ENCODE measurements at places on chromosomes 5 and 9.

DNA sequence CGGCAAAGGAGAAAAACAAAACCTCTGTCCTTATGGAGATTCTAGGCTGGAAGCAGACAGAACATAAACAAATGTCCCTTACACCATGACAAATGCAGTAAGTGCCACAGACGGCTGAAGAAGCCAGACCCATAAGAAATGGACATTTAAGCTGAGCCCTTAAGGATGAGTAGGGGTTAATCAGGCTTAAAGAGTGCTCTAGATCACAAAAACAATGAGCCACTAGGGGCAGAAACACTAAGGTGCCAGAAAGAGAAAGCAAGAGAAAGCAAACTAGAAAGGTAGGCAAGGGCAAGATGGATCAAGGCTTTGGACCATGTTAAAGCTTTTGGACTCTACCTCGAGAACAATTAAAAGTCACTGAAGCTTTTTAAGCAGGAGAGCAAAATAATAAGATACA lies 326.9 kb upstream of the WWC1 start:
- DNase-seq: no peak

GRCh38 chr5:82387001-82387818 lies 109.1 kb upstream of the RPS23 start:
- DNase-seq: peak; percentile 58

DNA sequence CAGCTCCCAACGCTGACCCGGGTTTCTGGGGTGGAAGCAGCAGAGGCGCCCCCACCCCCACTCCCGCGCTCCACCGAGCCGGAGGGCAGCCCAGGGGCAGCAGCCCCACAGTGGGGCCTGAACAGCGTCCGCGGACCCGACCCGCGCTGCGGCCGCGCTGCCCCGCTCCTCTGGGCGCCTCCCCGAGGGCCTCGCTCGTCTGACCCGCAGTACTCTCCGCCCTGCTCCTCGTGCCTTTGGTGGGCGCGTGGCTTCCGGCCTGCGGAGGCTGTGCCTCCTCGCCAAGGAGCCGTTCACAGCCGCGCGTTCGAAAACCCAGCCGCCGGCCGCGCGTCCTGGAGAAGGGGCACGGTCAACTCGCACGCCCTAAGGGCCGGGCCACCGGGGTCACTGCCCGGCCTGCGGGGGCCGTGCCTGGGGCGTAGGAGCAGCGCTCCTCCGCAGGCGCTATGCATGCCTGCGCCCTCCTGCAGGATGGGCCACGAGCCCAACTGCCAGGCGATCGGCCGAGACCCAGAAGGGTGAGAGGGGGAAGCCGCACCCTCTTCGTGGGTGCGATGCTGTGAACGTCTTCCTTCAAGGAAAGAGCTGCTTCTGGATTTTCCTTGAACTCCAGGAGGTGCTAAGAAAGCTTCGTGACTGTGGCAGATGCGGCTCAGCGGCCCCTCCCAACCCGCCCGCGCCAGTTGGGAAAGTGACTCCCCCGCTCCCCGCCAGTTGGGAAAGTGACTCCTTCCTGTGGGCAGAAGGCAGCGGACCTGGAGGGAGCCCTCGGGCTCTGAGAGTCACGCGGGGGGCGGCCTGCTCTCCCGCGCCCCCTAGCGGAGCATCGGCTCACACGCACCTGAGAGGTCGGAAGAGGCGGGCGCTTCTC lies 82.7 kb downstream of the HSD17B3 start:
- peak; percentile 60 for DNase-seq

- no peak for DNase-seq
These were observed 7.2 kb downstream of the CDC37L1 start for GRCh38 chr9:4686584-4686983.

- no peak for DNase-seq
These were observed 48.8 kb downstream of the EPB41L4B start for GRCh38 chr9:109272045-109272444.

DNA sequence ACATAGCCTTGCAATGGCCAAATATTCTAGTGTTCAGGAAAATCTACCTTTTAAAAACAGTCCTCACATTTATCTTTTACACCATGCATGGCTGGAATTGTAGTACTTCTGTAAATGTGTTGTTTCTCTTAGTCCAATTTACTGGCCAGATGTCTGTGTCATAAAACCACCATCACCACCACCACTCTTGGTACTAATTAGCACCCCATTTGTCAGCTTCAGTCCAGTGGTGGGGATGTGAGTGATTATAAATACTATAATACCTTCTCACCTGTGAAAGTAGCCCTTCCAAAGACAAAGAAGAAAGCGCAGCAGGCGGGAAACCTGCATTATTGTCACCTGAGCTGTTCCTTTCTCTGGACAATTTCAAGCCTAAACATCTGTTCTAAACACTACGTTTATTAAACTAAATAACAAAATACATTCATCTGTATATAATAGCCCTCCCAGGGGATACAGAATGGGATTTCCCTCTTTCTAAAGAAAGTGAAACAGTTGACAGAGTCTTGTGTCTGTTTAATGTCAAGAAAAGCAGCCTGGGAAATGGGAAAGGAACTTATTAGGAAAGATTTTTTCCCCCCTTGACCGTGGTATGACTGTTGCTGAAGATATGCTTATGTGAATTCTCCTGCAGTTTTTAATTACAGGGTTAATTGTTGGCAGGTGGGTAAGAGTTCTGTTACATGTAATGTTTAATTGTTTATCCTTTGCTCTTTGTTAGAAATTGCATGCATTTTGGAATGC lies 144.5 kb upstream of the NUDT12 start:
- DNase-seq: no peak

DNA sequence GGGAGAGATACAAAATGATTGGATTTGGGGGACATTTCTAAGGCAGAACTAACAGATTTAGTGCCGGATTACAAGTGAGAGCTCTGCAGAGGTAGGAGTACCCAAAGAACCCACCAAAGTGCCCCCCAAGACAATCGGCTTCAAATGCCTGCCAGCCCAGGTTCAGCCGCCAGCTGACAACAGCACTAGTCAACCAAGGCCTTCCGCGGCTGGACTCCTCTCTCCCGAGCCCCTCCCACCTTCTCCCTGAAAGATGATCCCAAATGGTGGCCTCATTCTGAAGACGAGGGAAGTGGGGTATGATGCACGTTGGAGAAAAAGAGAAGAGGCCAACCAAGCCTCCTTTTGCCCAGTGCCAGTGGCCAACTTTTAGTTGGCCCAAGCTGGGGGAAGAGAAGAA lies 210.4 kb upstream of the SLC30A5 start:
- DNase-seq: no peak

GRCh38 chr5:143442385-143442784 lies 38.9 kb upstream of the NR3C1 start:
- no peak for DNase-seq

DNA sequence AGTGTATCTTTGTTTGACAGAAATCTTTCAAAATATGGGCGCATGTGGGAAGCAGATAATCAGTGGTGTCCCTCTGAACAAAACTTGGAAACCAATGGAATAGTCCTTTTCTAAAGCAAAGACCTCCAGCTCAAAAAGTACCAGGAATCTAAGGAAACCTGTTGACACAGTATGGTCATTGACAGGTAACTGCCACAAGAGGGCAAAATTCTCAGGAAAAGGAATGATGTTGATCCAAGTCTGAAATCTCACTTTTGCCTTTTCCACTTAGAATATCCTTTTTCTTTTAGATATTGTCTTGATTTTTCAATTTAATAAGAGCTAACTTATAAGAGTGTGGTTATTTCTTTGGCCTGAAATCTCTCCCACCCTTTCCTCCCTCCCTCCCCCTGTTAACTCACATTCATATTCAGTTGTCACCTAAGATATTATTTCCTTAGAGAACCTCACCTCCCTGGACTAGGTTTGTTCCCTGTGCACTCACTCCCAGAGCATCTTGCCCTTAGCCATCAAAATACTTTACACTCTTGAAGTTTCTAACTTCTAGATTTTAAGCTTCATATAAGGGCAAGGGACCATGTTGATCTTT lies 59.0 kb upstream of the BARX1 start:
- DNase-seq: peak; percentile 23

- no peak for DNase-seq
These were observed 4.6 kb upstream of the GLE1 start for GRCh38 chr9:128499920-128500319.

GRCh38 chr9:125137200-125137599 lies 6.1 kb downstream of the SCAI start:
- no peak for DNase-seq

DNA sequence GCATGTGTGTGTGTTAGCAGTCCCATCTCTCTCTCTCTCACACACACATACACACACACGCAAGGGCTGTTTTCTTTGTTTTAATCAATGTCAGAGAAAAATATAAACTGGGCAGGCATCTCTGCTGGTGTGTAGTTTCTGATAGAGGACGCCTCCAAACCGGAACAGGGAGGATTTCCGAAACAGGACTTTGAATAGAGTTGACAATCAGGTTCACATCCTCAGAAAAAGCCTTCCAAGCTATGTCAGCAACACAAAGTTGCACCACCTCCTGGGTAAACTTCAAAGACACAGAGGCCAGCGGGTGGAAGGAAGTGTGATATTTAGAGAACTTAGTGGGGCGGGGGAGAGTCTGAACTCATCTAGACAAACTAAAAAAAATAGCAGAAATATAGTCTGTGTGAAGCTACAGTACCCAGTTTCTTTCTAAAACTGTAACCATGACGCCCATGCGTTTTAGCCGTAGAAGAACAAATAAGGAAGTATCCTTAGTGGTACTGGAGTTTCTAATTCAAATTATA lies 1.2 kb downstream of the ST8SIA4 start:
- DNase-seq: peak; percentile 42

GRCh38 chr5:95734906-95735305 lies 3.8 kb downstream of the RHOBTB3 start:
- DNase-seq: peak; percentile 94

DNA sequence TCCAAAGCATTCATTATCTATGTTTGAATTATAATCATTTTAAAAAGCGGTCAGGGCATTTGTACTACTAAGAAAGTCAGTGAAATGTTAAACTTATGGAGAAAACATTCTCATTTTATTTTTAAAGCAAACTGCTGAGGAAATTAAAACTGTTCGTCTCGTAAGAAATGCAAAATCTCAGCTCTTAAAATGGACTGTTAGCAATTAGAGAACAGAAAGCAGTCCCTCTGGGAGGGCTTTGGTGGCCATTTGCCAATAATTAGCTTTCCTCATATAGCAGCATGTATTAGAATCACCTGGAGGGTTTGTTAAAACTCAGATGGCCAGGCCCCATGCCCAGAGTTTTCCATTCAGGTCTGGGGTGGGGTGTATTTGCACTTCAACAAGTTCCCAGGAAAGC lies 120.7 kb upstream of the RASEF start:
- DNase-seq: no peak

DNA sequence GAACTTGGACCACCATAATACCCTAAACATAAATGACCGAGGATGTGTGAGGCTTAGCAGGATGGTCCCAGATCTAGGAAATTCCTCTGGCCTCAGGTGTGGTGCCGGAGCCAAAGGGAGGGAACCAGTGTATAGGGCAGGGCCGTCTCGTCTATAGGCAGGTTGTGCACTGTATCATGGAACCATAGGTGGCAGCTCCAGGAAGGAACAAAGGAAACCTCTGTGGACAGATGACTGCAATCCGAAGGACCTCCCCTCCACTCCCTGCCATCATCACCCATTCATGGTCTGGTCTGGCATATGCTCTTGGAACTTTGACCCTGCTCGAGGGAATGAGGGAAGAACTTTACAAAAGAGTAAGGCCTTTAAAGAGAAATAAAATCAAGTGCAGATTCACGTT lies 2.9 kb upstream of the MACIR start:
- no peak for DNase-seq

DNA sequence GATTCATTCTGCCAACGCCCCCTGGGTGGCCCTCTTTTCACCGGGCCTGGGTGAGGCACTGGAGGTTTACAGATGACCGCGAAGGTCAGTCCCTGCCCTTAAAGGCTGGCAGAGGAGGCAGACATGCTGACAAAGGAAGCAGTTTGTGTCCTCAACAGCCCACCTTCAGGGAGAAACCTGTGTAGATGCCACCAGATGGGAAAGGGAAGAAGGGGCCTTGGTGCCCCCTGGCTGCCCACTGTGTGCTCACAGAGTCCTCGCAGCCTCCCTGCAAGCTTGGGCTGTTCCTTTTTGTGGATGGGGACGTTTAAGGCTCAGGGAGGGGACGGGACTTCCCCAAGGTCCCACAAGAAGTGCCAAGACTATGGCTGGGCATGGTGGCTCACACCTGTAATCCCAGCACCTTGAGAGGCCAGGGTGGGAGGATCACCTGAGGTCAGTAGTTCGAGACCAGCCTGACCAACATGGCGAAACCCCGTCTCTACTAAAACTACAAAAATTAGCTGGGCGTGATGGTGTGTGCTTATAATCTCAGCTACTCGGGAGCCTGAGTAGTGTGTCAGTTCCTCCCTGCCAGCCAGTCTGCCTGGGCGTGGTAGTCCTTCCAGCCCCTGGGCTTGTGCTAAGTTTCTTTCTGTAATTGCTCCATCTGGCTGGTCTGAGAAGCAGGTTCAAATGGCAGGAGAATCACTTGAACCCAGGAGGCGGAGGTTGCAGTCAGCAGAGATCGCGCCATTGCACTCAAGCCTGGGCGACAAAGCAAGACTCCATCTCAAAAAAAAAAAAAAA lies 36.2 kb downstream of the NEK6 start:
- no peak for DNase-seq

DNA sequence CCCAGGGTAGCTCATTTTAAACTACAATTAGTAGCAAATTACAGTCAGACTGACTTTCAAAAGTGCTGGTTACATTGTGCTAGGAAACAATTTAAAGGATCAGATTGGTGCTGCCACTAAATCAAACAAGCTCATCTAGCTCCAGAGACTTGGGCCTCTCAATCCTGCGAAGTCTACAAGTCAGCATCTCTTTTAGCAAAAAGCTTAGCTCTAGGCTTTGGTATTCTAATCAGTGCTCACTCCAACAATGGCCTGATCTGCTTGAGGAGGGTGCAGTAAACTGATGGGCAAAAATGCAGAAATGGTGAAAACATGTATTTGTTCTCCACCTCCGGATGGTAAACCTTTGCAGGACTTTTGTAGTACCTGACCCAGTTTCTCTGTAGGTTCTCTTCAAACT lies 47.0 kb upstream of the SEMA6A start:
- no peak for DNase-seq

GRCh38 chr9:137552022-137552768 lies 516 bp downstream of the MRPL41 start:
- no peak for DNase-seq

DNA sequence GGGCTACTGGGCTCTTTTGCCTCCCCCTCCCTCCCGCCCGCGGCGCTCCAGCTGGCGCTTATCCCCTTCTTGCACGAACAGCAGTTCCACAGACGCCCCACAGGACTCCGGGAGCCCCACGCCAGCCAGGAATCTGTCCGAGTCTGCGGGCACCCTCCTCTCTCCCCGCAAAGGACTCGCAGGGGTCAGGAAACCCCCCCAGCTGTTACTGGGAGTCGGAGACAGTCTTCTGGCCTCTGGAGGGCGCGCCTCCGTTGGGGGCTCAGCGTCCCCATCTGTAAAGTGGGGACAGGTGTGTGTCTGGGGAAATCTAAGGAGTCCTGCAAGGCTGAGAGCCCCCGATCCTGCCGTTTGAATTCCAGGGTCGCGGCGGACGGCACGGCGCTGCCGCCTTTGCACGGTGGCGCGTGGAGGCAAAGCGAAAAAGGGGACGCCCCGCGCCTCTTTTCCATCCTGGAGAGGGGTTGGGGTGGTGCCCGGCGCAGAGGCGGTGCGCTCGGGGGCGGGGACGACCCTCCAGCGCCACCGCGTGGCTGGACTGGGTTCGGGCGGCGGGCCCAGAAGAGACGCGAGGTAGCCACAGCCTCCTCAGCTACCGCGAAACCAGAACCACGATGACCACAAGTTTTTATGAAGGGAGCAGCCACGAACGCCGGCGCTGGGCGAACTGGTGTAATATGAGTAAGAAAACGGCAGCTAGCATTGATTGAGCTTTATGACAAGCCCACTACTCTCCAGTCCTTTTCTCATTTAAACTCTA lies 2.8 kb upstream of the CCIN start:
- peak; percentile 84 for DNase-seq
